ENCODE measurements at places on chromosomes 2 and 18.

GRCh38 chr2:179861027-179861415 is 391 bp downstream of the ZNF385B start:
- DNase-seq = no peak

- DNase-seq = no peak
Observed at GRCh38 chr2:151769606-151770005, 35.3 kb upstream of the NEB start.

GRCh38 chr2:19137433-19137832 is 221.0 kb downstream of the OSR1 start:
- no peak for DNase-seq

DNA sequence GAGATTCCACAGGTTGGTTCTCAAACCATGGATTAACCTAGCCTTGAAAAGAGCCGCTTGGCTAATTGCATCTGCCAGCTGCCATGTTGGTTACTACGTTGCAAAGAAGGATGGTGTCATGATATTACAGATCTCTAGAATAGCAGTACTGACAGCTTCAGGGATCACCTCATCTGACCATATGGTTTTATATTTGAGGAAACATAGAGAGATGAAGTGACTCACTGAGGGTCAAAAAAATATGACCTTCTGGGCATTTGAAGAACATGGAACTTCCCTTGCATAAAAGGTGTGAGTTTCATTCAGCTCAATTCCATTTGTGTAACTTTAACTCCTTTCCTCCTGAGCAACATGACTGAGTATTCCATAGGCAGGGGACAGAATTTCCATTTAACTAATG is 242.3 kb downstream of the SETBP1 start:
- DNase-seq = no peak
